ENCODE measurements at places on chromosomes 3 and 15. TPM values are rescaled to one million over a fixed set of nuclear protein-coding genes. Genes with fewer than 3 reads are reported as not detected.

PRSS50 gene
- total RNA-seq = 0.11 TPM

CATSPER2 gene
- 0.54 TPM for total RNA-seq

EFCC1 gene
- 2.3 TPM for total RNA-seq

MESD gene
- total RNA-seq = 14.0 TPM

GPR27 gene
- total RNA-seq = 3.7 TPM

BCL2A1 gene
- total RNA-seq = 0.92 TPM

TUBGCP5 gene
- 11.3 TPM for total RNA-seq

LOXL1 gene
- 15.9 TPM for total RNA-seq

CPLX3 gene
- total RNA-seq = 2.8 TPM

PROS1 gene
- 23.1 TPM for total RNA-seq

All from Right ventricle myocardium inferior (tissue), 1 donor.